Stimulated activated CD4-positive, alpha-beta T cell treated with anti-CD3 and anti-CD28 coated beads, Interleukin-15, amount 100 ng/mL, for 48 hours (primary cell): ENCODE measurements at places on chromosomes 1 and 21.

DNA sequence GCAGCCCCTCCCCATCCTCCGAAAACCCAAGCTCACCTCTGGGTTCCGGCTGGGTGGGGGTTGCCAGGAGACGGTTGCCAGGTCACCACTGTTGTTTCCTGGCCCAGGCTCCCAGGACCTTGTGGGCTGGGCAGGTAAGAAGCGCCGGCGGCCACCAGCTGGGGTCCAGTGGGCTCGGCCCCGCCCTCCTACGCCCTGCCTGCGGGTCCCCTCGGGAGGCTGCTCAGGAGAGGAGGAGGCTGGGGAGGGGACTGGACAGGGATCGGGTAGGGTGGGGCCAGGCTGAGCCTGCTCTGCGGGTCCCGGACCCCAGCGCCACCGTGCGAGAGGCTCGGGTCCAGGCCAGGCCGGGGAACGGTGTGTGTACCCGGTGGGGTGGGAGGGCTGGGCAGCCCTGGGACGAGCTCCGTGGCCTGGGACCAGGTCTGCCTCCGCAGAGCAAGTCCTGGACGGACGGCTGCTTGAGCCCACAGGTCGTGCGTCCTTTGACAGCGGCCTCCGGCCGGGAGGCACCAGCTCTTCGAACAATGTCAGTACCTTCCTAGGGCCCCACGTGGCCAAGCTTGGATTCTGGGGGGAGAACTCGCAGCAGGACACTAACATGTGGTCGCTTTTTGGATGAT, at the start of gene TTLL10:
TTLL10 (plus strand) TSS at position 88 of the 623 bp plus-strand sequence. CDS start 5,336 bp downstream, outside the sequence.
- no peak for DNase-seq

GRCh38 chr1:10171105-10171767, 39.1 kb upstream of the KIF1B start:
- no peak for DNase-seq

GRCh38 chr21:33843216-33843615, 72.4 kb downstream of the ATP5PO start:
- no peak for DNase-seq

DNA sequence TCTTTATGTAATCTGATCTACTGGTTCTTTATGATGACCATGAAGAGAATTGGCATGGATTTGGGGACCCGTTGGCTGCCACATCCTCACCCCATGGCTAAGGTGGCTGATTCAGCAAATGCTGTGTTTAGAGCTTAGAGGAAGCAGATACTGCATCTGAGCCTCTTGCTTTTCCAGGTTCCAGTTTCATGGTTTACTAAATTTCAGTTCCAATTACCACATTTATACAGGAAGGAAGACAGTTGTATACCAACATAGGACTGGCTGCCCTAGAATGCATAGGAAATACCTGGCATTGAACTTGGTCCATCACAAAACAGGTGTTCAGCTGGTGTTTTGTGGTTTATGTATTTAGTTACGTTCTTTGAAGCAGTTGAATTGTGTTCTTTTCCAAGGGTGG, 107.1 kb downstream of the ST3GAL3 start:
- no peak for DNase-seq

DNA sequence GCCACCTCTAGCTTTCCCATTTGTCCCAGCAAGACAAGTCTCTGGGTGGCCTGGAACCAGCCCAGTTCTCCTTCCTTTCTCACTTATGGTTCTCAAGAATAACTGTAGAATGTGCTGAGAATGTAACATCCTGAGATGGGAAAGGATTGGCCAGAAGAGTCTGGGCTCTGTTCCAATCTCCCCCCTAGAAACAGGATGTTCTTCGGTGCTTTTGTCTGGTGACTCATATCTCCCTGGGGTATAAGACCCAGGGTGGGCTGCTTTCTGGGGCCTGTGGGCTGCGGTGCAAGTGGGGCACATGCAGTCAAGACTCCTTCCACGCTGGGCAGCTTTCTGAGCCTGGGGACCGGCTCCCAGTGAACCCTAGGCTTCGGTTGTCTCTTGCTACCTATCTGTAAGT, 251.2 kb upstream of the POU3F1 start:
- DNase-seq, result no peak
